Dermis blood vessel endothelial cell (primary cell): ENCODE measurements at places on chromosomes 7 and 10. TPM values are rescaled to one million over a fixed set of nuclear protein-coding genes. Genes with fewer than 3 reads are reported as not detected.
A peak's percentile ranks its signal among the peaks of the same experiment; 100 is the strongest.

DNA sequence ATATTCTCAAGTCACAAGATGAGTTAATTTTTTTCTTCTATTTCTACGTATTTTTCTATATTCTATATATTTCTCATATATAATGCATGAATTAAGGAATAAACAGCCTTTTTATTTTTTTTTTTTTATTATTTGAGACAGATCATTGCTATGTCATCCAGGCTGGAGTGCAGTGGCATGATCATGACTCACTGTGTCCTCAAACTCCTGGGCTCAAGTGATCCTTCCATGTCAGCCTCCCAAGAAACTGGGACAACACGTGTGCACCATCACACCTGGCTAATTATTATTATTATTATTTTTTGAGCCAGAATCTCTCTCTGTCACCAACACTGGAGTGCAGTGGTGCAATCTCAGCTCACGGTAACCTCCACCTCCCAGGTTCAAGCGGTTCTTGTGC lies 1.5 kb downstream of the CLDN12 start:
- DNase-seq = no peak

DNA sequence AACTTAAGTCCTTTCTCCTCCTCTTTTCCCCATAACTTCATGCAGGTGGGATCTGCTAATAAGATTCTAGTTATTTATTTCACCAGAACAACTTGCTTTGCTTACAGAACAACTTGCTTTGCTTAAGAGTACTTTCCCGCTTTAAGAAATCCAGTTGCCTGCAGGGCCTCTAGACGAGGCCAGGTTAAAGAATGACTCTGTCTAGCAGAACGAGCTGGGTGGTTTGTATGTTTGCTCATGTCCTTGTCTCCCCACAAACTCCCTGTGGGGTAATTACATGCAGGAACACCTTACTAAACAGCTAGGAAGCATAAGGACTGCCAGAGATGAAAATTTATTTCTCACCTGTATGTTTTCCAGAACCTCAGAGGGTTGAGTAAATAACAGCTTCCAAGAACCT lies 8.8 kb upstream of the FZD8 start:
- DNase-seq = no peak

GRCh38 chr7:17301471-17302456 lies 3.3 kb downstream of the AHR start:
- DNase-seq = peak; percentile 73

GRCh38 chr10:70462349-70462984 lies 16.1 kb upstream of the PALD1 start:
- DNase-seq = peak; percentile 43

DNA sequence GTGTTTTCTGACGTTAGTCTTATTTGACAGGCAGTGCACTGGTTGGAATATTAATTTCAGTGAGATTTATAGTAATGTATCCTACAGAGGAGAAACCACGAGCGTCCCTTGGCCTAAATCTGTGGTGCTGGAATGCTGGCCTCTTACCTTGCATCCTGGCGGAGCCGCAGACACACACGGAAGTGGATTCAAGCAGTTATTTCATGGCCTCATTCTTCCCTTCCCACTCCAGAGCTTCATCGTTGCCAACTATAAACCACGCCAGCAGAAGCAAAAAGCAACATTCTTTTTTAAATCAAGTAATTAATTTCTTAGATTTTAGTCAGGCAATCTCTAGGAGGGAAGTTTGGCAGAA lies 13.1 kb downstream of the WIPI2 start:
- no peak for DNase-seq

- DNase-seq = no peak
Observed at GRCh38 chr7:158748335-158748734, 43.7 kb upstream of the NCAPG2 start.

DNA sequence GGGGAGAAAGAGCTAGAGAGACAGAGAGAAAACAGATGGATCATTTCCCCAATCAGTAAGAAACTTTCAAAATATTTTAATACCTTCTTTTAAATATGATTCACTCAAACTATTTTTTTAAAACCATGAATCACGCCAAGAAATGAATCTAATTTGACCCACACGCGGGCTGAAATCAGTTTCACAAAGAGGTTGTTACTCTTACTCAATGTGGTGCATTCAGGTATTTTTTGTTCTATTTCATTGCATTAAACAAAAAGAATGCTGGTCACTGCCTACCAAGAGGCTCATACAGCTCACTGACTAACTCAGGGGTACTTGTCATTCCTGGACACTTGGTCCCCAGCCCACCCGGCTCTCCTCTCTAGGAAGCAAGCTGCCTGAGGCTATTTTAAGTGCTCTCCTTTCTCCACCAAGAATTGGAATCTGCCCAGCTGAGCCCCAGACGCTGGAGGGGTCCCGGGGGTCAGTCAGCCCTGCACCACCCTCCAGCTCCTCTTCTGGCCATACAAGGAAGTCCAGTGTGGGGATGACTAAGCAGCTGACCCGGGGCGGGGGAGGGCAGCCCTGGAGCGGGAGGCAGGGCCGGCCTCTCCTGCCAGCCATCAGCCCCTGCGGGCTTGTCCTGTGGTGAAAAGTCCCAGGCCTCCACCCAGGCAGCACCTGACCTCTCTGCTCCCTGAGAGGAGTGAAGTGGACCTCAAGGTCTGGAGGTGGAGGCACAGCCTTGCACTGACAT lies 21.7 kb upstream of the PFKP start:
- DNase-seq = peak; percentile 86

The FAM131B gene
- total RNA-seq = 0.23 and 0.51 TPM in 2 replicates

- no peak for DNase-seq
Observed at GRCh38 chr7:48643431-48644013, 280.8 kb upstream of the CDC14C start.

DNA sequence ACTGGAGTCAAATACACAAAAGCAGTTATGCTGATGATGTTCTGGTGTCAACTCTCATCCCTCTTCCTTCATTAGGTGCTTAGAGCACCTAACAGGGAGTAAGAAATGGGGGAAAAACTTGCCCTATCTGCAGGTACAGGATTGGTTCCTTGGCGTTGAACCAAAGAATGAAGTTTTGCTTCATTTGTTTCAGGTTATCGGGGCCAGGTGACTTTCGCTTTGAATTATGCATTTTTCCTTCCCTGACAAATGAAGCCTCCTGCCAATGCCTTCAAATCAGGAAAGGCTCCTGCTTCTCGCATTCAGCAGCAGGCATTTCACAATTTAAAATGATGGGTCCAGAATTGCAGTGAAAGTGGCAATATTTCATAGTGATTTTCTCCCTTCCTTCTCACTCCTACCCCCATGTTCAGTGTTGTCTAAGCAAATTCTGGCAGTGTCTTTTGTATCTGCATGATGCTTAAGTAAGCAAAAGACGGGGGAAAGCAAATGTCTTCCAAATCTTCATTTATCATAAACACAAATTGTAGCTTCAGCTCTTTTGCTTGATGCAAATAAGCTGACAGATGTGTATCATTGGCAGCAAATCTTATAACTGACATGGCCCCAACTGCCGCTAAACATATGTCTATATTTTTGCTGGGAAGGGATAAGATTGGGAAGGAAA lies 29.4 kb downstream of the DNAJB9 start:
- no peak for DNase-seq

GRCh38 chr10:44177610-44178009 lies 207.3 kb downstream of the CXCL12 start:
- no peak for DNase-seq

The LAMTOR4 gene
- 55.1 and 133 TPM in 2 replicates for total RNA-seq

- DNase-seq = no peak
Observed at GRCh38 chr7:70034999-70035398, 436.7 kb downstream of the AUTS2 start.

GRCh38 chr7:120841608-120842007 lies 16.3 kb downstream of the TSPAN12 start:
- no peak for DNase-seq

- peak; percentile 95 for DNase-seq
Observed at GRCh38 chr7:4700577-4701235, 18.6 kb downstream of the FOXK1 start.

DNA sequence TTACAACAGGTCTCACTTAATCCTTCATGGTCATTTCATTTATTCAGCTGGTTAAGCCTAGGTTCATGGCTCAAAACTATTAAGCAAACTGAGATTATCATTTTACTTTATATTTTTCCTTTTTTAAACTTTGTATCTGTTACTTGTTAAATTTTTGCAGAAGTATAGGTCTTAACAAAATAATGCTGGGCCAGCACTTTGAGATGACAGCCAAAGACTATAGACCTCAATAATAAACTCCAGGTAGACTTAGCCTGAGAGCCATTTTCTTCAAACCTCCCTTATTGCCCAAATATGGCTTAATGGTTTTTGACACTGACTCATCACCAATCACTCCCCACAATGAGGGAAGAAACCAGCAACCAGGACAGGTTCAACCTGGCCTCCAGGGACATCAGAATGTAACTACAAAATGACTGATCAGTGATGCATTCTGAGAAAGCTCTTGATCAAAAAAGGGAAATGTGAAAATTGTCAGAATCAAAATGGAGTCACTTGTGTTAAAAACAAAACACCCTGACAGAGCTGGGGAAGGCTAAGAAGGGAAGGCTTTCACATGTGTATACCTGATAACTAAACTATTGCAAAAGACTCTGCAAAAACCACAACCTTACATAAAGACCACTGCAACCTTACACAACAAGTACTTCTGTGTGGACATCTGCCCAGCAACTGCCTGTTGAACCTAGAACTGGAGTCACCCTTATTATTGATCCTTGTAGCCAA lies 2.1 kb upstream of the CCDC126 start:
- DNase-seq = no peak

The ZNF680 gene
- 12.6 and 19.2 TPM in 2 replicates for total RNA-seq

DNA sequence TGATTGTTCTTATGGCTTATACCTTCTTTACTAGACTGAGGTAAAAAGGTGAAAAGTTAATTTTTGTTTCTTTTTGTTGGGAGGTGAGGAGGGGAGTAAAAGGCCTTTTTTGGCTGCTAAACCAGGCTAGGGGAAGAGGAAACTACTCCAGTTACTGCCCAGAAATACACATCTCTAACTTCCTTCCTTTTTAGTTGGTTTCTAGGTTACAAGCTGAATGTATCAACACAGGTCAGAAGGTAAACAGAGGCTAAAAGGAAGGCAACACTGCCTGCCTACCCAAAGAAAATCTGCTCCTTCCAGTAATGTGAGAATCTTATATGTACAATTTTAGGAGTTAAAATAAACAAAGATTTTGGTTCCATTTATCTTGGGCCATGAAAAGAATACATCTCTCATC lies 140.4 kb downstream of the NRBF2 start:
- DNase-seq = peak; percentile 87

- no peak for DNase-seq
Observed at GRCh38 chr10:107357033-107357432, 192.5 kb upstream of the SORCS1 start.

GRCh38 chr7:127892488-127893314 lies 138.5 kb downstream of the LRRC4 start:
- no peak for DNase-seq

The AKR1C2 gene
- total RNA-seq = 50.2 and 63.2 TPM in 2 replicates

DNA sequence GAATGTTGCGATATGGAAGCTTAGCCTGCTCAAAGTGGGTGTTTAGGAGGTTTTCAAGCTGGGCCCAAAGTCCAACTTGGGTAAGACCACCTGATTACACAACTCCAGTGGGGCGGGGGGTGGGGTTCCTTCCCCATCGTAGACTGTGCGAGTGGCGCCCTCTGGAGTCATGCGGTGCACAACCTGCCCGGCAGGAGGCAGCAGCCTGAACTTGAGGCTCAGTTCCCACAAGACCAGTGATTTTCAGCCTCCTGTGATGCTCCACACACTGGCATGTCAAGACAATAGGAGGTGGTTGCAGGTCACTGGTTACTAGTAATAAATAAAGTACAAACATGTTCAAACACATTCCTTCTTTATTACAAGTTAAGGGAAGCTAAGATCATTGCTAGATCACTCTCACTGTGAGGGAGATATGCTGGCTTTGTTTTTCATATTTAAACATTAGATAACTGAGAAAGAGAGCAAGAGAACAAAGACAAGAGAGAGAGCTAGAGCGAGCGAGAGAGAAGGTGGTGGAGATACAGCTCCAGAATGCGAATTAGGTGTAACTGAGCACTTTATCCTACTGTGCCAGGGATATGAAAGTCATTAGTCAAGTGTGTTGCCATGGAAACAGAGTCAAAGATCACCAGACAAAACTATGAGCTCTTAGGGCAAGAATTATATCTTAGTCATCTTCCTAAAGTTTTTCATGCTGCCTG lies 97.4 kb upstream of the BMPER start:
- peak; percentile 80 for DNase-seq

The PLAU gene
- 13.4 and 13.8 TPM in 2 replicates for total RNA-seq

DNA sequence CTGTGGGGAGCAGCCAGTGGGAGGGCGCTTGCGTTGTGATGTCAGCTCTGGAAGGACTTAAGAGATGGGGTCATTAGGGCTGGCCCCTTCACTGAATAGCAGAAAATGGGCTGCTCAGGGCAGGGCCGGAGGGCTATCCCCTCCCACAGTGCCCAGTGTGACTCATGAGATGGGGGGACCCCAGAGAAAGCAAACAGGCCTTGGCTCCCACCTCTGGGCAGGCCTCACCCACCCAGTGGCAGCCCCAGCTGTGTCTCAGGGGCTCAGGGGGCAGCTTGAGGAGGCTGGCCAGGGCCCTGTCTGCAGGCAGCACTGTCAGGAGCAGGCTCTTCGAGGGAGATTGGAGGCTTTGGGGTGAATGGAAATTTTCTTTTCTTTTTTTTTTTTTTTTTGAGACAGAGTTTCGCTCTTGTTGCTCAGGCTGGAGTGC lies 168.3 kb downstream of the SLIT1 start:
- no peak for DNase-seq

GRCh38 chr7:131046246-131046645 lies 281.4 kb upstream of the MKLN1 start:
- DNase-seq = no peak
